Fibroblast of skin of back (primary cell): ENCODE measurements at places on chromosomes 1 and 21.

DNA sequence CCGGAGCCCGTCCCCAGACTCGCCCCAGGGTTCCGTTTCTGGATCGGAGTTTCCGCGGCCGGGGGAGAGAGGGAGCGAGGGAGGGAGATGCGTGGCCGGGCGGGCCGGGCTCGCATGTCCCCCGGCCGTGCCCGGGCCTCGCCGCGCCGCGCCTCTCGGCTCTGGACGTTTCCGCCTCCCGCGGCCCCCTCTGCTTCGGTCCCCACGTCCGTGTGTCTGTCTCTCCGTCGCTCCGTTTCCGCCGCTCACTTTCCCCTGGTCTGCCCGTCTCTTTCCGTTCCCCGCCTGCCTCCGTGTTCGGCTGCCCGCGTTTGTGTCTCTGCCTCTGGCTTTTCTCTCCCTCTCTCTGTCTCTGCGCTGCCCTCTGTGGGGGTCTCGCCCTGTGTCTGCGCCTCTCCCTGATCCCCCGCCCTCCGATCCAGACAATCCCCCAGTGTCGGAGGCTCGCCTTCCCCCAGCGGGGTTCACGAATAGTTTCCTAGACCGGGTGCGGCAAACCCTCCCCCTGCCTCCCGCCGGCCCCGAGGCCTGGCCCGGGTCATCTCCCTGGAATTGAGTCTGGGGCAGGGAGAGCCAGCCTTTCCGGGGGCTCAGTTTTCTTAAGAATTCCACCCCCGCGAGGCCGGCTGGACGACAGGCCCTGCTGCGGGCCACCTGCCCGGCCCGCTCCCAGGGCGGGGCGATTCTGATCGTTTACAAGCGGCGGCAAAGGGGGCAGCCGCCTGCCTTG is 735 bp downstream of the NBL1 start:
- DNase-seq, result no peak

DNA sequence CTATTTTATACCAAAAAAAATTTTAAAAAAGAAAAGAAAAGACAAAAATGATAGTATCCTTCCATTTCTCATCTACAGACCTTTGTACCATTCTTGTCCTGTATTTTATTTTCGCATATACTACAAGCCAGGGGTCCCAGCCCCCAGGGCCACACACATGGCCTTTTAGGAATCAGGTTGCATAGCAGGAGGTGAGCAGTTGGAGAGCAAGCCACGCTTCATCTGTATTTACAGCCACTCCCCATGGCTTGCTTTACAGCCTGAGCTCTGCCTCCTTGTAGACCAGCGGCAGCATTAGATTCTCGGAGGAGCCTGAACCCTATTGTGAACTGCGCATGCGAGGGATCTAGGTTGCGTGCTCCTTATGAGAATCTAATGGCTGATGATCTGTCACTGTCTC is 39.8 kb downstream of the RASSF5 start:
- DNase-seq, result no peak

- no peak for DNase-seq
Measured at GRCh38 chr1:17122521-17123164, 3.4 kb upstream of the PADI2 start.

DNA sequence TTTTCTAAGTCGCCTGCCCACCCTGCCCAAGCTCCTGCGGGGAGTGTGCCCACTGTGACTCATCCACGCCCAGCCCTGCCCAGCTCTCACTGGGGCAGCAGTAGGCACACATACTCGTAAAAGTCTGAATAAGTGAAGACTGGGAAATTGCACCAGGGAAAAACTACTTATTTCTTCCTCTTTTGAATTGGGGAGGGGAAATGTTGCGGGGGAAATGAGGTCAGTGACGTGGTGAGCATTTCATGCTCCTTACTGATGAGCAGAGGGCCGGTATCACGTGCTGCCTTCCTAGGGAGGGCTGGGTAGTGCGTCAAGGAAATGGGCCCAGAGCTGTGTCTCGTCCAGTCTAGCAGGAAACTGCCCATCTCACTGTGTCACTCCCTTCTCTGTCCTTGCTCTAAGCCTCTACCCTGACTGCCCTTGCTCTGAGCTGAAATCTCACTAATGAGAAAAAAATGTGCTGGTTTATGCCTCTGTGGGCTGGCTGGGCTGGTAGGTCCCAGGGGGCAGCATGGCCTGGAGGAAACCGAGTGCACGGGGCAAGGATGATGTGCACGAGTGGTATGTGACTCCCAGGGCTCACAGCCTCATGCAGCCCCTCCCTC is 13.5 kb upstream of the TNFRSF1B start:
- peak; percentile 97 for DNase-seq

DNA sequence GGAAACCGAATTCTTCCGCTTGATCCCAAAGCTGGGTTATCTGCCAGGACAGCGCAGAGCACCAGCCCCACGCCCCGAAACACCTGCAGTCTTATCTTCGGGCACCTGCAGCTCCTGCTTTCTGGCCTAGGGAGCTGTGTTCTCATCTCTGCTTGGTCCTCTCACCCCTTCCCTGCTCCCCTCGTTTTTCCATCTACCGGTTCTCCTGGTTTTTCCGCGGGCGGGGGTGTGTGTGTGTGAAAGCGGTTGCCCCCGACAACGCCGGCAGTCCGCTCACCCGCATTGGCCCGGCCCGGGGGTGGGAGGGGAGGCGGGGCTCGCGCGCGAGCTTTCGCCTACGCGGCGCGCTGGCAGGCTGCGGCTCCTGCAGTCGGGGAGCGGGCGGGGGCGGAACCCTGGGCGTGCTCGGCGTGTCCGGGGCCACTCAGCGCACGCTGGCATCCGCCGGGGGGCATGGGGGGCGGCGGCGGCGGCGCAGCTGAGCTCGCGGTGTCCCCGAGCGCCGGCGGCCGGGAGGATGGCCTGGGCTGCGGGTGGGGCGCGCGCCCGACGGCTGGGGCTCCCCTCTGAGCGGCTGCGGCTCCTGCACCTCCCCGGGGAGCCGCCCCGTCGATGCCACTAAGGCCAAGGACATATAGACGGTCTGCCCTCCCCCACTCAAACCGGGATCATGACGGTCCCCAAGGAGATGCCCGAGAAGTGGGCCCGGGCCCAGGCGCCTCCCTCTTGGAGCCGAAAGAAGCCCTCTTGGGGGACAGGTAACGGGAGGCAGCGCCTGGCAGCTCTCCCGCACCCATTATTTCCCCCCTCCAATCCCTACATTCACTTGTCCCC is 3.2 kb downstream of the ATP8B2 start:
- DNase-seq, result peak; percentile 72

- no peak for DNase-seq
Measured at GRCh38 chr1:164895026-164895912, 336.3 kb downstream of the PBX1 start.

- no peak for DNase-seq
Measured at GRCh38 chr1:64440183-64440826, 29.6 kb upstream of the CACHD1 start.

DNA sequence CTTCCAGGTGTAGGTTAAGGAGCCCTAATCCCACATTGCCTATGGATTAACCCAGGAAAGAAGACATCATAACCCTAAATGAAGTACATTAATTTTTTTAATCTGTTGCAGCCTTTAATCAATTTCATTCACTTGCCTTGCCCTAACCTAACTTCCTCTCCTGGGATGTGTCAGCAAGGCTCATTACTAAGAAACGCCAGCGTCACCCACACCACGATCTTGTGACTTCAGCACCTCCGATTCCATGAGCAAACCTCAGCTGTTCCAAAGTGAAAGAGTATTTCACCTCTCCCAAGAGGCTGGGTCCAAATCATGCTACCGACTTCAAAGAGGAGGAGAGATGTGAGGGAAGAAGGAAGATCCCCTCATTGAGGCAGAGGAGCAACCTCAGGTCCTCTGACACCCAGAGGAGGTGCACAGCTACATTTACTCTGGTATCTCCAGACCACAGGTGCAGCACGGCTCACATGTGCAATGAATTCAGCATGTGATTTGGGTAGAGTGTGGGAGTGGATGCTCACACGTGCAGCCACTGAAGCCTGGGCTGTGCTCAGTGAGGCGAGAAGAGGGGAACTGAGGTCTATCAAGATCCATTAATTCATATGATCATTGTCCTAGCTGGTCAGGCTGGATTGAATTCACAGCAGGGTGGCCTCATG is 134.1 kb downstream of the SLC30A10 start:
- no peak for DNase-seq

DNA sequence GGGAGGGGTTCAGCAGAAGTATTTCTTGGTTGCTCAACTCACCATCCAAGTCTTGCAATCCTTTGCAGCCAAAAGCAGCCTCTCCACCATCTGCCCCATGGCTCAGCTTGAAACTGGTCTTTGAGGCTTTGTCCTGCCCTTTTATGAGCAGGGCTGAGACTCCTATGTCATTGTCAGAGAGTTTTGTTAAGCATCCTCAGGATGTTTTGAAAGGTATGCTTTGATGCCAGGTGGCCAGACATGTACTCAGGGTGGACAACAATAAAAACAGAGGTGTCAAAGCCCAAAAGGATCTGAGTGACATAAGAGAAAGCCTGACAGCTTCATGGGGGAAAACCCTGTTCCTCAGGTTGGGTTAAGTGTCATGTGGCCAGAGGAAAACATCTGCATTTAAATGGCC is 310.5 kb downstream of the PRDM2 start:
- no peak for DNase-seq

GRCh38 chr21:20108016-20108415 is 890.2 kb upstream of the NCAM2 start:
- no peak for DNase-seq

GRCh38 chr1:85244271-85245061 is 15.0 kb downstream of the C1orf52 start:
- DNase-seq, result peak; percentile 53

DNA sequence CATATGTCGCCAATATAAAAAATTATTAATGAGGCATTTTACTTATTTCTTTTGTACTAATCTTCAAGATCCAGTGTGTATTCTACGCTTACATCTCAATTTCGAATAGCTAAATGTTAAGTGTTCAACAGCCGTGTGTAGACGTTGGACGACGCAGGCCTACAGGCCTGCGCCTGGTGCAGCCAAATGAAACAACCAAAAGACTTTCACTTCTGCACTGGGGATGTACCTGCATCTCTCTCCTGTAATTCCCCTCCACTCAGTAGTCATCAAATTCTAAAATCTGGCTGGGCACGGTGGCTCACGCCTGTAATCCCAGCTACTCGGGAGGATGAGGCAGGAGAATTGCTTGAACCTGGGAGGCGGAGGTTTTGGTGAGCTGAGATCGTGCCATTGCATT is 76.8 kb upstream of the HNRNPU start:
- DNase-seq, result no peak

DNA sequence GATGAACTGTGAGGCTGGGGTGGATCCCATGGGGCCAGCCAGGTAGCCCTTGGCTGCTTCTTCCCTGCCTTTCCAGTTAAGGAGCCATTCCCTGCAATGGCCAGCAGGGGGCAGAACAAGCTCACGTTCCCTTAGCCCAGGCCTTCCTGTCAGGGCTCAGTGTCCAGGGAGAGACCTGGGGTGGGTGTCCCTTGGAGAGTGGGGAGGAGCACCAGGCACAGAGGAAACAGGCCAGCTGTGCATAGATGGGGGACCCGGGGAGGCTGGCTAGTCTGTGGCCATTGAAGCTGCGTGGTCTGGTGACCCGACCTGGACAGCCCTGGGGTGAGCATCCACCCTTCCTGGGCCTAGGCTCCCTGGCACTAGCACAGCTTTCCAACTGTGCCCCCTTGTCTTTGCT is 13.2 kb upstream of the EPS8L3 start:
- DNase-seq, result peak; percentile 84

DNA sequence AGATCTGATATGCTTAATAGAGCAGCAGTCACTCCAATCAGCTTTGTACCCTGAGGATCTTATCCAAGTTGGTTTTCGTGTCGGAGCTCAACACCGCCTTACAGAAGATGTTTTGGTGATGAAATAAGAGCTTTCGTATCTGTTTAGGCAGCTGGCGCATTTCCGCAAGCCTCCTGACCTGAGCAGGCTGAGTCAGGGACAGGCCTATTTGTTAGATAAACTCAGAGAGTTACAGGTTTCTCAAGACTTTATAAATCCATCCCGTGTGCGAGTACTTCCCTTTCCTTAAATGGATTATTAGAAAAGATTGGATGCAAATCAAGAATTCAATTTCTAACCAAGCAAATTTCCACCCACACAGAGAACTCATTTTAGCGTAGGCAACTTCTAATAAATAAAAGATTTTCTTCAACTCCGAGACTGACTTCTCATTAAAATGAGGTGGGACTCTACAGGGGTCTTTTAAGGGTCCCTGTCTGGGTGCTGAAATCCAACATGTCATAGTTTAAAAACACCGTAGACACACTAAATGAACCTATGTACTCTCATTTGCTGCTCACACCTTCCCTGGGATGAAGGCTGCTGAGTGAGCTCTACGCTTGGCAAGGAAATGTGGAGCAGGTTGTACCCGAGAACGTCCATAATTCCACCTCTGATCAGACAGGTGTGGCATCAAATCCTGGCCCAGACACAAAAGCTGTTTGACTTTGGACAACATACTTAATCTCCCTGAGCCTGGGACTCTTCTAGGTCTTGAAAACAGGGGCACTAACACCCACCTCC is 106.9 kb upstream of the F3 start:
- DNase-seq, result peak; percentile 75

DNA sequence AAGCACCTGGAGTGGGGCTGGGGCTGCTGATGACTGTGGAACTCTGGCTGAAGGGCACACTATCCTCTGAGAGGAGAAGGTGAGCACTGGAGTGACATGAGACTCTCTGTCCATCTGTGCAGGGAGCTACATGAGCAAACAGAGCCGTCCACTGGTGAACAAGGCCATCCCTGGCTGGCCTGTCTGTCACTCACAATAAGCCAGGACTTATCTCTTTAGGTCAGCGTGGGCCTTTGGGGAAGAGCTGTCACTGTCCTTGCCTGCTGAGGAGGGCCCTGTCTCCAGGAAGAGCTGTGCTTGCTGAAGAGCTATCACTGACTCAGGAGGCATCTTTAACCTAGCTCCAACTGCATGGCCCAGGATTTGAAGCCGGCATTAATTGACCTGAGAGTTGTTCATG is 82.1 kb downstream of the FOXD2 start:
- no peak for DNase-seq

DNA sequence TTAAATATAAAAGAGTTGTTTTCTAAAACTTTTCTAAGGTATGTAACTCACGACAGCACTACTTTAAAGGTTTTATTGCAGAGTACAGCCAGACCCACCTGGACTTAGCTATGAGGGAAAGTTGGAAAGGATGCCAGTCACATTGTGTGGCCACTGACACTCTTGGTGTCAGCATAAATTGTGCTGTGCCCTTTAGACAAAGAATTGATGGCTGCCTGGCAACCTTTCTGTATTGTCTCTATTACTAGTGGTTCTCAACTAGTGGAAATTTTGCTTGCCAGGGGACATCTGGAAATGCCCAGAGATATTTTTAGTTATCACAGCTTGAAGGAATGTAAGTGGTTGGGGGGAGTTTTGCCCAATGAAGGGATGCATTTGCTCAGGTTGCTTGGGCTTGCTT is 117.5 kb upstream of the APP start:
- DNase-seq, result no peak

- DNase-seq, result no peak
Measured at GRCh38 chr1:29303201-29304024, 67.1 kb downstream of the PTPRU start.

- no peak for DNase-seq
Measured at GRCh38 chr1:182485861-182486260, 35.9 kb downstream of the RGSL1 start.

DNA sequence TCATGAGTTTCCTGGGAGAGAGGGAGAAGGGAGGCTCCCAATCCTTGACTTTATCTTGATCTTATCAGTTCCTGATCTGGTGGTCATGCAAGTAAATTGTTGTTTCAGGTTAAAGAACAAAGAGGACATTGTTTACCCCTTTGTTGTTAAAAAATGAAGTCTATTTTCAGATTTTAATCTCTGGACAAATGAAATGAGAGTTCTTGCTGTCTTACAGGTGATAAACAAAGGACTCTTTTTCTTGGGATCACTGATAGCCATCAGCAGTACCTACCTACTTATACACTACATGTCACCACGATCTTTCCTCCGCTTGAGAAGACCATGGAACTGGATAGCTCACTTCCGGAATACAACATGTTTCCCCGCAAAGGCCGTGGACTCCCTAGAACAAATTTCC is 48.4 kb downstream of the CHML start:
- DNase-seq, result no peak
